ENCODE measurements at places on chromosomes 5 and 9.
A peak's percentile ranks its signal among the peaks of the same experiment; 100 is the strongest.

- DNase-seq: no peak
Observed at GRCh38 chr5:78243091-78243490, 51.4 kb downstream of the AP3B1 start.

- no peak for DNase-seq
Observed at GRCh38 chr9:90112788-90113187, 508.0 kb downstream of the GADD45G start.

DNA sequence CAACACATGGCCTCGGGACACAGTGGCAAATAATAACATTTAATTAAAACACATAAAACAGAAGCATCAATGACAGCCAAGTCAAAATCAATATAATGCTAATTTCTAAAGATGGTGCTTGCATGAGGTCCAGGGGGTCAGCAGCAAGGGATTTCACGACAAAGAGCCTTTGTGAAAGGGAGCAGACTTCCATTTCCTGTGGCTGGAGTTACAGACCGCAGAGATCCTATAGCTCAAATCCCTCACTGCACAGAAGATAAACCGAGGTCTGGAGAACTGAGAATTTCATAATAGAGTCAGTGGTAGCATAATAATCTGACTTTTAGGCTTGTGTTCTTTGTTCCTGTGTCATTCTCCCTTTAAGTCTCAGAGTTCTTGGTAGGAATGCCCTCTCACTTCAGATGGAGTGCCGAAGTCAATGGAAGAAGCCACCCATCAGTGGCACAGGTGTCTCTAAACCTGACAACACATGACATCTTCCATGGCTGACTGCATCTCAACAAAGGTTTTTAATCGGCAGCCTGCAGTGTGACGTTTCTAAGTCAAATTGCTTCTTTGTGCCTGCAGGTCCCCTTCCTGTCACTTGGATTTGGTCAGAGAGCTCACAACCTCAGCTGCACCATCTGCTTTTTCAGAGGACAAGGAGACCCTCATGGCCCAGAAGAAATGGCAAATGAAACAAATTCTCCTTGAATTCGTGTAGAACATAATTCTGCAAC is 67.4 kb downstream of the CARTPT start:
- no peak for DNase-seq

GRCh38 chr5:168696611-168697010 is 117.4 kb upstream of the PANK3 start:
- no peak for DNase-seq

DNA sequence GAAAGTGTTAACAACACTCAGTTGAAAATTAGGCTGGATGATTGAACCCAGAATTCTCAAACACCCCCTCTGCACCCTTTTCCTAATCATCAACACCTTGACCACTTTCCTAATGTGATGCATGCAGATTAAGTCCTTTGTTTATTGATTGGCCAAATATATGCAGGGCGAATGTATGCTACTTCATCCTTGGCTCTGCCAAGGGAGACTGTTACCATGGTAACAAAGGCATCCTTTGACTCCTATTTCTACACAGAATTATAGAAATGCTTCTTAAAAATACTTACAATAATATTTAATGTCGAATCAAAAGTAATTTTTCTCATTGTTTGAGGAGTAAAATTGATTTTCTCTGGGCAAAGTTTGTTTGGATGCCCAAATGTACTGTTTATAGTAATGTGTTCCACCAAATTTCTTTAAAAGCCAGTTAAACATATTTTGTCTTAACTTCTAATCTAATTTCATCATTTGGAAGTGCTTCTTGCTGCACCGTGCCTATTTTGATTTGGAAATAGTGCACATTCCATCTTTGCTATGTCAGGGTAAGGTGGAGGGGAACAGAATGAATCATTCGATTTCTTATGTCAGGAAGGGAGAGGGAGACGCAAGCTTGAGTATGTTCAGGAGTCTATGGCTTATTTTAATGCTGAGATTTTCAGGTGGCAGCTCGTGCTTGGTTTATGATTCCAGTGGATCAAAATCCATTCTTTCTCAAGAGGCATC is 1384.3 kb upstream of the WWC1 start:
- DNase-seq: peak; percentile 77

GRCh38 chr9:96236854-96237550 is 65.0 kb downstream of the HSD17B3 start:
- no peak for DNase-seq

- no peak for DNase-seq
Observed at GRCh38 chr5:87405472-87406155, 7.1 kb downstream of the CCNH start.

- no peak for DNase-seq
Observed at GRCh38 chr5:16808021-16808420, 128.1 kb downstream of the MYO10 start.

- DNase-seq: no peak
Observed at GRCh38 chr5:68533051-68533450, 317.5 kb downstream of the PIK3R1 start.

- no peak for DNase-seq
Observed at GRCh38 chr5:109805472-109805871, 115.7 kb downstream of the MAN2A1 start.

DNA sequence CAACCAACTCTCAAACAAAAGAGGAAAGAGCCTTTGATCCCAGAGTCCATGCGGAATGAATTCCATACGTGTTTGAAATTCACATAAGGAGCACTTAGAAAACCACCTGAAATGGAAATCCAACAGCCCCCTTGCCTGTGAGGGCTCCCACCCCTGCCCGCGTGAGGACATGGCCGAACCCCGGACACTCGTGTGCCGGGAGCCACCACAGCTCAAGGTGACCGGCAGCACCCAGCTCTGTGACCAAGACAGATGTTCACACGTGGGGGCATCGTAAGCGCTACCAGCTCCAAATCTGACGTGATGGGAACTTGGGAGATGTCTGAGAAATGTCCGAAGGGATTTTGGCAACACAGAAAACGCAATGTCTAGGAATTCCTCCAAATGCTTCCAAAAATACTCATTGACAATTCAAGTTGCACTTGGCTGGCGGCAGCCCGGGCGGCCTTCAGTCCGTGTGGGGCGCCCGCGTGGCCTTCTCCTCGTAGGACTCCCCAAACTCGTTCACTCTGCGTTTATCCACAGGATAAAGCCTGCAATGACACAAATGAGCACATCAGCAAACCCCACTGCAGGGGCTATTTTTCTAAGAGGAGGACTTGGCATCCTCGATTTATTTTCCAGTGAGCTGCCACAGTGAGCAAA is 23.2 kb upstream of the TERT start:
- no peak for DNase-seq

DNA sequence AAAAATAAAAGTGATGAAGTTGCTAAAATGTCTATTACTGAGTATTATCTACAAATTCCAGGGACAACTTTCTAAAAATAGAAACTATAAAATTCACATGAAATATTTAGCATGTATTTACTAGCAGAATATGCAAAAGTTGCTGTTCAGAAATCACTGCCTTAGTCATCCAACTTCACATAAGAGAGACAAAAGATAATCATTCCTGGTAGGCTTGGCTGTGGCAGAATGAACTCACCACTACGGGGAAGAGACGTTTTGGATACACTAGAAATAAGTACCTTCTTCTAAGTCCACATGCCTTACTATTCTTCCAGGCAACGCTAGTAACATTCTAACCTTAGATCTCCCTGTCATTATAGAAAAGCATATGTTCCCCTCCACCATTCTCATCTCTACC is 272.2 kb downstream of the BNC2 start:
- DNase-seq: no peak

- DNase-seq: no peak
Observed at GRCh38 chr9:128898845-128899565, 17.1 kb downstream of the LRRC8A start.

Data from skeletal muscle cell (primary cell).